Right ventricle myocardium superior (tissue), 1 donor: ENCODE measurements at places on chromosomes 7 and 10. TPM values are rescaled to one million over a fixed set of nuclear protein-coding genes. Genes with fewer than 3 reads are reported as not detected.

DNA sequence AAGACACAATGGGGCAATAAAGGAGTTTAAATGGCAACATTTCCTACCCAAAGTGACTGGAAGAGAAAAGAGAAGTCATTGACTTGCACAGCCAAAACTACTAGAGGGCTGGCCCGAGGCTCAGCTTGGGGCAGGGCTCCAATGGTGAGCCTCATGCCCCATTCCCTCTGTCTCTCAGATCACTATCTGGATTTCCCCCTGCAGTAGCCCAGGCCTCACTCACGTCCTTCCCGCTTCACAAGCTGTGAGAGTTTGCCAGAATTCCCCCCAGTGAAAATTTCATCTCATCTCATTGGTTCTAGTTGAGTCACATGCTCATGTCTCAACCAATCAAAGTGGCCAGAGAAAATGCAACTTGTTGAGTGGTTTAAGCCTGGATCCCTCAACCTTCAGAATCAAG is 181.3 kb downstream of the WDR11 start:
- no peak for DNase-seq

DNA sequence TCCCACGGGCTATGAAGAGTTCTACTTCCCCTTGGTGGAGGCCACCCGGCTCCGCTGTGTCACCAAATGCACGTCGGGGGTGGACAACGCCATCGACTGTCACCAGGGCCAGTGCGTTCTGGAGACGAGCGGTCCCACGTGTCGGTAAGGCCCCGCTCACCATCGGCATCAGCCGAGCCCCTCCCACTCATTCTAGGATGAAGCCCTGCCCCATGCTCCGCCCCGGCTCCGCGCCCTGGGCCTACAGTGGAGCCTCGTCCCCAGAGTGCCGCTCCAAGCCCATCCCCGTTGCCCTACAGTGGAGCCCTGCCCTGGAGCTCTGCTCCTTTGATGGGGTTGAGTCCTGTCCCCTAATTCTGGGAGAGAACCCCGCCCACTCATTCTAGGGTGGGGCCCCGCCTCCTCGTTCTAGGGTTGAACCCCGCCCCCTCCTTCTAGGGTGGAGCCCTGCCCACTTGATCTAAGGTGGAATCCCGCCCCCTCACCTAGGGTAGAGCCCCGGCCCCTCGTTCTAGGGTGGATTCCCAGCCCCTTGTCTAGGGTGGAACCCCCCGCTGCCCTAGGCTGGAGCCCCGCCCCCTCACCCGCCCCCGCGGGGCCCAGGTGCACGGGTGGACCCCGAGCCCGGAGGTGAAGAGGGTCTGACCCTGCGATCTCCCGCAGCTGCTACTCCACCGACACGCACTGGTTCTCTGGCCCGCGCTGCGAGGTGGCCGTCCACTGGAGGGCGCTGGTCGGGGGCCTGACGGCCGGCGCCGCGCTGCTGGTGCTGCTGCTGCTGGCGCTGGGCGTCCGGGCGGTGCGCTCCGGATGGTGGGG is 3.4 kb upstream of the MUC12 start:
- peak; percentile 77 for DNase-seq

GRCh38 chr10:16942381-16943078 is 125.3 kb upstream of the RSU1 start:
- no peak for DNase-seq

WIPF3 gene
- total RNA-seq = 5.5 TPM

GRCh38 chr7:130458257-130458656 is 17.4 kb upstream of the CEP41 start:
- DNase-seq = no peak

HK1 gene
- 168 TPM for total RNA-seq

DNA sequence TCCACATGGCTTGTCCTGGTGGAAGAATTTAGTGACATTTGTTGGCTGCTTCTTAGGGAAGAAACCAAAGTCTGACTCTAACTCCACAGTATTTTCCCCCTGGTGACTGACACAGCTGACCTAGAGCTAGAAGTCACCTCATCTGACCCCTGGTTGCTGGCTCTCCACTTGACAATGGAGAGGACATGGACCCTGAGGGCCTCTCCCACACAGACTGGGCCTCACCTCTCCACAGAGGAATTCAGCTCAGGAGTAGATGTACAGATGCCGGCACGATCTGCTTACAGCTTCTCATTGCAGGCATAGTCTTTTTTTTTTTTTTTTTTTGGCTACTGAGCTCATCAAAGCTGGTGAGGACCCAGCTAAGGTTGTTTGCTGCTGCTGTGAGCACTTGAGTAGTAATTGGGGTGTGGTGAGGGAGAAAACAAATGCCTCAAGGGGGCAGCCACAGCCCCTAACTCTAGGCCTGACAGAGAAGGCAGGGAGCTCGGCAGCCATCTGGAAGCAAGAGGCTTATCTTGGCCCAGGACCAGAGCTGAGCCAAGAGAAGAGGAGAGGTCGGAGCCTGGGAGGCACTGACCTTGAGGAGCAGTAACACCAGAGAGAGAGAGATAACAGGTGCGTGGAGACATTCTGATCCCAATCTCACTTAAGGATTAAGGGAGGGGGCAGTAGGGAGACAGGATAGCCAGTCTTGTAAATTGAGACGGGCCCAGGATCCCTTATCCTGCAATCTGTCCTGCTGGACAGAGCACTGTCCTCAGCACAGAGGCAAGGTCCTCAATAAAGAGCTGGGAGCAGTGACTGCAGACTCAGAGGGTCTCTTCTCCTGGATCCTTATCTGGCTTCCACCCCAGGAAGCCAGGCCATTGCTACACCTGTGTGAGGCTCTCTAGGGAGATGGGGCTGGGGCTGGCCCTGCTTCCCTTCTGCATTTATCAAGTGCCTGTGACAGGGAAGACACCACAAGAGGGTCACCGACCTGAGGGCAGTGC is 9.4 kb downstream of the PRSS58 start:
- no peak for DNase-seq

GRCh38 chr7:50685135-50686065 is 97.3 kb downstream of the GRB10 start:
- DNase-seq = no peak

DNA sequence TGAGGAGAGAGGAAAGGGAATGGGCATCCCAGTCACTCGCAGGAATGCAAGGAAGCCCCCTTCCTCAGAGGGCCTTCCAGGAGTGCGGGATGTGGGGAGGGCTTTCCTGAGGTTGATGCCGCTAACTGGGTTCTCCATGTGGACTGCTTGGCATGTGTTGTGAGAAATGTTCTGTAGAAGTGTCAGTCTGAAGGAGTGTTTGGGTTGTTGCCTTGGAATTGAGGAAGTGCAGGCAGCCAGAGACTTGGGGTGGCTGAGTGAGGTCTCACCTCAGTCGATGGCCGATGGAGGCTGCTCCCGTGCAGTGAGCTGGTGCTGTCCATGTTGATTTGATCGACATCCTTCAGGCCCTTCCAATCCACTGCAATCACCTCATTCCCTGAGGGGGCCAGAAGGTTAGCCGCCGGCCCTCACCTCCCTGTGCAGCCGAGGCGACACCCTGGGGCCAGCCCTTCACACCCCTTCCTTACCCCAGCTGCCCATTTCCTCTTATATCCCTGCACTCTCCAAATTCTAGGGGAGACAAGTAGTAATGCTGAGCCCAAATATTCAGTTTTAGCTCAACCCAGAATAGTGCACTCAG is 2.7 kb downstream of the FAM131B start:
- no peak for DNase-seq
